ENCODE measurements at places on chromosomes 1 and 21. TPM values are rescaled to one million over a fixed set of nuclear protein-coding genes. Genes with fewer than 3 reads are reported as not detected.

Gene ANKRD34A
- 0.83 TPM for polyA plus RNA-seq

Gene RBM11
- polyA plus RNA-seq, result not detected

Gene S100A14
- polyA plus RNA-seq, result 0.09 TPM

Gene IL19
- polyA plus RNA-seq, result not detected

Gene KCNT2
- polyA plus RNA-seq, result 1.3 TPM

Gene CPTP
- 7.1 TPM for polyA plus RNA-seq

Gene IL20
- polyA plus RNA-seq, result not detected

Gene HOOK1
- polyA plus RNA-seq, result not detected

Gene WRAP73
- 16.7 TPM for polyA plus RNA-seq

Gene DISP1
- 5.3 TPM for polyA plus RNA-seq

Gene SLC35F3
- 0.05 TPM for polyA plus RNA-seq

Gene RHBDL2
- polyA plus RNA-seq, result 0.32 TPM

Gene B3GALT6
- polyA plus RNA-seq, result 15.7 TPM

Gene SEMA4A
- 0.58 TPM for polyA plus RNA-seq

Gene SIK1
- polyA plus RNA-seq, result 1.3 TPM

Gene PERM1
- not detected for polyA plus RNA-seq

Gene SPRR5
- polyA plus RNA-seq, result not detected

Gene EDN2
- polyA plus RNA-seq, result 0.19 TPM
